Activated CD4-positive, CD25-positive, alpha-beta regulatory T cell (primary cell): ENCODE measurements at places on chromosomes 1 and 21.

DNA sequence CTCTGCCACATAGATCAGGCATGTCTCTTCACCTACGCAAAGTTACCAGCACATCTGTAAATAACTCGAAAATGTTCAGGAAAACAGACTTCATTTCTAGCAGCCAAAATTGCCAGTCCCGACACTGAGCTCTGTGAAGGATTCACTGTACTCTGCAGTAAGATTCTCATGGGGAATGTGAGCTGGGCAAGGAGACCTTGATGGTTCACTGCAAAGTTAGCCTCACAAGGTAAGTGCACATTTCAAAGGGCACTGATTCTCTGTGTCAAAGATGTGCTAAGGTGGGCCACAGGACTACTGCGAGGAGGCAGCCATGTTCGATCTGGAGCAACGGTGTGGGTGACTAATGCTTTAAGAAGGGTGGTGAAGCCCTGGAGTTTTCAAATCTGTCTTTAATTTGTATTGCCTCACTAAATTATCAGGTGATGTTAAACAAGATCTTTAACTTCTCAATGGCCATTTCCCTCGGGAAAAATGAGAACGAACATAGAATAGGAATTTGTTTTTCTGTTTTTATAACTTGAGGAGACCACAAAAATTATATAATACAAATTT is 25.2 kb downstream of the STPG1 start:
- no peak for DNase-seq

- DNase-seq, result no peak
These were observed 11.7 kb upstream of the ECE1 start for GRCh38 chr1:21301794-21302440.

- no peak for DNase-seq
These were observed 18.3 kb upstream of the HSPA13 start for GRCh38 chr21:14401217-14401616.

DNA sequence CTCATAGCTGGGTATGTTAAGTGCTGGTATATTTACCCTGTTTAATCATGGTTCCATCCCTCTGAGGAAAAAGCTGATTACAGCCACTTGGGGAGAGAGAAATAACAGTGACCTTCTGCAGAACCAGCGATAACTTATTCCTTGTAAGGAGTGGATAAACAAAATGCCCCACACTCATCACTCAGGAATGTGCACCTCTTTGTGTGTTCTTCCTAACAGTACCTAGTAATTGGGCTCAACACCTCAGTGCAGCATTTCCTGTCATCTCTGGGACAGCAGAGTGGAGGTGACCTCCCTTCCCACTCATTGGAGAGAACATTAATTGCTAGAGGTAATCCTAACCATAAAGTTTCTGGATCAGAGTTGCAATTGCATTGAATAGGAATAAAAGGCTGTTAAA is 112.5 kb upstream of the F3 start:
- no peak for DNase-seq

- no peak for DNase-seq
These were observed 40.6 kb upstream of the GPR153 start for GRCh38 chr1:6301526-6301925.

DNA sequence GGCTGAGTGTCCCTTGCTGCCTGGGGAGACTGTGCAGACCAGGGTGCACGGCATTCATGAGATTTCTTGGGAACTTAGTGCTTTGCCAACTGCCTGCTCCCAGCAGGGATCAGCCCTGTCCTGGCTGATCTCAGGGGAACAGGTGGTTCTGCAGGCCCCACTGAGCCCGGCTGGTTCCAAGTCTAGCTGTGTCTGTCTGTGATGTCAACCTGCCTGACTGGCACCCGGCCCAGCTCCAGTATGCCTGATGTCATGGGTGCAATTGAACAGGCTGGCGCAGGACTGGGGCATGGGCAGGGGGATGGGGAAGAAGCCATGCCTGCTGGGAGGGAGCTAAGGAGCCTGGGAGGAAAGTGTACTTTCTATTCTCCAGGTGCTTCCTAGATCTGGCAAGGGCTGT is 227.1 kb downstream of the GRIK3 start:
- no peak for DNase-seq

DNA sequence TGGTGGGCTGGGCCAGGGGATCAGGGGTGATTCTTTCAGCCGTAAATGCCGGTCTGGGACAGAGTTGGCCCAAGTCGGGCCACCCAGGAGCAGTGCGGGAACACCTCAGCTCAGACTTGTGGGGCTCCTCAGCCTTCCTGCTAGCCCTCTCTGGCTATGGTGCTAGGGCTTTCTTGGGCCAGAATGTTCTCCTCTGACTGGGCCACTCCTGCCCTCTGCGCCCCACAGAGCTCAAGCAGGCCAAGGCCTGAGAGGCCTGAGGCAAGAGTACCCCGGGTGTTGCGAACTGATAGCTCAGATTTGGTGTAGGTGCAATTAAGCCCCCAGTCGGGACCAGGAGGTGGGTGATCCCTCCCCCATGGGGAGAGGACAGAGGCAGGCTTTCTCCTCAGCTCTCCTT is 51.8 kb downstream of the LGR6 start:
- DNase-seq, result no peak

- DNase-seq, result no peak
These were observed 16.9 kb upstream of the GRHL3 start for GRCh38 chr1:24302209-24302611.

DNA sequence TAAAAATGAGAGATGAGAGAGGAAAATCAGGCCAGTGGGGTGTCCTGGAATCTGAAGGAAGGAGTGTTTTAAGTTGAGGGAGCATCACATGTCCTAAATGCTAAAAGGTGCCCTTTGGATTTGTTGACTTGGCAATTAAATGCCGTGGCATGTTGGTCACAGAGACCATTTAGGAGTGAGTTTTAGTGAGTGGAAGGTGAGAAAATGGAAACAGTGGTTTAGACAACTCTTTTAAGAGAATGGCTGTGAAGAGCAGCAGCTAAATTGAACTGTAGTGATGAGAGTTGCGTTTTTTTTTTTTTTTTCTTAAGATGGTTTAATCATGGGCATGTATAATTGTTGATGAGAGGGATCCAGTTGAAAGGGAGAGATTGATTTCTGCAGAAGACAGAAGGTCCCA is 95.0 kb downstream of the S1PR1 start:
- DNase-seq, result no peak

DNA sequence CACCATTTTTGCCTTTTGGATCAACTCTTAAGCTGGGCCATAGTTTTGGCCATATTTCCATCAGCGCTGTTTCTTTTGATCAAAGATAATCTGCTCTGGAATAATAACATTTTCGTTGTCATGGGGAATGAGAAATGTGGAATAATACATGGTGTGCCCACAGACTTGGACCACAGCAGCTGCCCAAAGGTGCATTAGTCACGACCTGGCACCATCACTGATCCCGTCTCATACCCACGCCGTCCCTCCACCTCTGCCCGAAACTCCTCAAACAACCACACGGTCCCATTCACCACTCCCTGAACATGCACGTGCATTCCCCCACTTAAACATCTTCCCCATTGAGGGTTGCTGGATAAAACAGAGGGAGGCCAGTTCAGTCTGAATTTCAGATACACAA is 76.9 kb downstream of the SLC66A1 start:
- no peak for DNase-seq

DNA sequence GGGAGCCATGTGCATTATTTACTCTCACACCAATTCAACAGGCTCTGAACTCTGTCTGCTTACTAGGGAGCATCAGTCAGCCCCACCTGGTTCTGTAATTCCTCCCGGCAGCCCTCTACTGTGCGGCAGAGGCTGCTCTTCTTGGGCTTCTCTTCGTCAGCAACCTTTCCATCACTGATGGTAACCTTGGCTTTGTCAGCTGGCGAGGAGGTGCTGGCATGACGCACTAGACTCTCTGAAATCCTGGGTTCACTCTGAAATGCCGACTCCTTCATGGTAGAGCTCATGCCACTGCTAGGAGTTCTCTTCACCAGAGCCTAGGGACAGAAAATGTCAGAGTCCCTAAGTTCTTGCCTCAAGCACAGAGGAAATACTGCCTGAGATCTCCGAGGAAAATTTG is 49.2 kb downstream of the UBR4 start:
- DNase-seq, result no peak

- DNase-seq, result no peak
These were observed 91.4 kb downstream of the SPSB1 start for GRCh38 chr1:9384128-9384527.

- no peak for DNase-seq
These were observed 255.0 kb upstream of the SNX7 start for GRCh38 chr1:98406352-98407088.

DNA sequence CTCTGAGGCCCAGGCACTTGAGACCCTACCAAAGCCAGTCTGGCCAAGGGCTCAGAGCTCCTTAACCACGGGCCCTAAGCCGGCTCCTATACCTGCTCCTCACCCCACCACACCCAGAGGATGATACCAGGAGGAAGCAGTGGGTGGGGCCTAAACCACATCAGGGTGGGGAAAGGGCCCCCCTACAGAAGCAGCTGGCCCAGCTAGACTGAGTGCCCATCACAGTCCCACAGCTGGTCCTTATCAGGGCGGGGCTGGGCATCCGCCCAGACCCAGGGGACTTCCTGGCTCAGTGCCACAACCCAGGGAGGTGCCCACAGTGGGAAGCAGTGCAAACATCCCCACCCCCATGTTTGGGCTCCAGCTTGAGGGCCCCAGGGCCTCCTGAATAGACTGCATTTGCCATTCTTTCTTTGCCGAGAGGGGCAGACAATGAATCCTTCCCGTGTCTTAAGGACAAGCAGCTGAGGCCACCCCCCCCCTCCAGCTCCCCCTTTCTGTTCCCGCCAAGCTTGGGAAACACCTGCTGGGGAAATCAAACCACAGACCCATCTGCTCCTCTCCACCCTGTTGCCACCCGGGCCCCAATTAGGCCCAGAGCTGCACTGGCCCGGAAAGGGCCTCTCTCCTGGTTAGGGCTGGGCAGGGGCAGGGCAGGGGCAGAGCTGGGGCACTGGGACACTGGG is 6.2 kb downstream of the E2F2 start:
- no peak for DNase-seq

DNA sequence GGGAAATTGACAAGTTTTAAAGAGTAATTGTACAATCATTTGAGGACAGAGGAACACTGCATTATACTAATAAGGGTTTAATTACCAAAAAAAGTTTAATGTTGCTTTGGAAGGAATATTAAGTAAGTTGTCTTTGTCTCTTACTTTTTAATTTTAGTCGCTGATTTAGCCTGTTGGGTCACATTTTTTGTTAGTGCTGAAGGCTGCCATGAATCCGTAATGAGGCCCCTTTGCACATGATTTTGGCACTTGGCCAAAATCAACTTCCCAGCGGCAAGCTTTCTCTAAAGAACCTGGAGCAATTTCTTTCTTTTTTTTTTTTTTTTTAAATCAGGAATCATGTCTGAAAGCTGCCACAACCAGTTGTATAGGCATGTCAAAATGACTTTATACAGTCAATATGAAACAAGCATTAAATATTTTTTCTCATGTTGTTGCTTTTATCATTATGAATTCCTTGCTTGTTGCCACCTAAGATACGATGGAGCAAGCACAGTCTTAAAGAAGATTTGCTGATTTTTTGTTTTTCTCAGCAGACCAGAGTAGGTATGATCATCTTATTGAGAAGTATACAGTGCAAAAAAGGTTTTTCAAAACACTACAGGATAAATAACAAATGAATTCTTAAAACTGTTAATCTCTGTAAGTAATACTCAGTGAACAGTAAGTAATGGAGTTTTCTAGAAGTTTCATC is 690.4 kb downstream of the USP25 start:
- no peak for DNase-seq

- DNase-seq, result no peak
These were observed 2.1 kb upstream of the CIART start for GRCh38 chr1:150280138-150280707.

DNA sequence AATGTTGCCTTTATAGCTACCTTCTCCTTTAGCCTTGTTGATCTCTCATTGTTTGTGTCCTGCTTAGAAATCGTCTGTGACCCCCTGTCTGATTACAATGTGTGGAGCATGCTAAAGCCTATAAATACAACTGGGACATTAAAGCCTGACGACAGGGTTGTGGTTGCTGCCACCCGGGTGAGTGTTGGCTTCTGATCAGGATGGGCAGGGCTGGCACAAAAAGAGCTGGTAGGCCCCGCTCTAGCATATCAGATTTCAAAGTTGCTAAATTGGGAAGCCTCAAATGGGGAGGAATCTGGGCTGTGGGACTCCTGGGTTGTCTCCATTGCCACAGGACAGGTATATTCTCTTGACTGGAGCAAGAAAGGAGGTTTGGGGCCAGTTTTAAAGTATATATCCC is 8.4 kb downstream of the NCSTN start:
- no peak for DNase-seq

- DNase-seq, result no peak
These were observed 9.7 kb downstream of the IFFO2 start for GRCh38 chr1:18946550-18947381.

GRCh38 chr1:171366816-171367215 is 52.8 kb downstream of the FMO4 start:
- DNase-seq, result no peak

- DNase-seq, result peak; percentile 34
These were observed 2.8 kb downstream of the RGS16 start for GRCh38 chr1:182601416-182601786.

- DNase-seq, result no peak
These were observed 188.1 kb upstream of the SAMSN1 start for GRCh38 chr21:14734191-14734590.

- peak; percentile 33 for DNase-seq
These were observed 648 bp downstream of the ATP1A1 start for GRCh38 chr1:116373431-116374352.

DNA sequence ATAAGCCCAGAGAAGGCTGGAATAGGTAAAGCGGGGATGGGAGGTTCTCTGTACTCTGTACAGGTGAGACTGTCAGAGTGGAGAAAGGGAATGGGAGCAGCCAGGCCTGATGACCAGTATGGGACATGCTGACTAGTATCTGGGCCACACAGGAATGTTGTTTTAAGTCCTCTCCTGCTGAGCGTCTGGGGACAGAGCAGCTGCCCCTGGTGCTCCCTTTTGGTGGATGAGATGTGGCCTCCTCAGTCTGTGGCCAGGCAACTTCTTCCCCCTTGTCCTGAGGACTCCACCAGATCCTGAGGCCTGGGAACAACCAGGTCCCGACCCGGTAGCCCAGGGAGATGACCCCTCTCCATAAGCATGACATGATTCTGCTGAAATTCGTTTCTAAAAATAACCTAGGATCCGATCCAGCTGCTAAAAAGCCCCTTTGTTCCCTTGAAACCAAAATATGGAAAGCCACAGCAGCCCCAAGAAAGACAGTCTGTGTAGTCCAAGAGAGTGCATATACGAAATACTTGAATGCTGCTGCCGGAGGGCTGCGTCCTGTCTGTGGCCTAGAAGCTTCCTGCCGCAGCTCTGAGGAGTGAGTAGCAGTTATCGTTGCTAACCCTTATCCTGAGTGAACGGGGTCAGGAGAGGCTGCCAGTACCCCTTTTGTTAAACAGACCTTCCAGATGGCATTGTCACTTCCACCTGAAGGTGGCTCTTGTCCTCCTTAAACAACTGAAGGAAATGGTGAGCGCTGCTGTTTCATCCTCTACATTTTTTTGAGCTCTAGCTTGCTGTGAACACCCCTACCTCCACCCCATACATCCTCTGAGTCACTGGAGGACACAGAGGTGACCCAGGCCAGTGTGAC is 47.1 kb downstream of the ATP2B4 start:
- no peak for DNase-seq

GRCh38 chr1:160499631-160500030 is 23.4 kb downstream of the SLAMF6 start:
- no peak for DNase-seq

GRCh38 chr21:27561116-27561515 is 594.2 kb upstream of the ADAMTS5 start:
- no peak for DNase-seq

- DNase-seq, result no peak
These were observed 900.1 kb downstream of the TTLL7 start for GRCh38 chr1:83098791-83099190.
